Activated T-helper 17 cell treated with anti-CD3 and anti-CD28 coated beads, Interleukin-2, amount 50 U/mL, for 72 hours (primary cell): ENCODE measurements at places on chromosomes 7 and 10.

DNA sequence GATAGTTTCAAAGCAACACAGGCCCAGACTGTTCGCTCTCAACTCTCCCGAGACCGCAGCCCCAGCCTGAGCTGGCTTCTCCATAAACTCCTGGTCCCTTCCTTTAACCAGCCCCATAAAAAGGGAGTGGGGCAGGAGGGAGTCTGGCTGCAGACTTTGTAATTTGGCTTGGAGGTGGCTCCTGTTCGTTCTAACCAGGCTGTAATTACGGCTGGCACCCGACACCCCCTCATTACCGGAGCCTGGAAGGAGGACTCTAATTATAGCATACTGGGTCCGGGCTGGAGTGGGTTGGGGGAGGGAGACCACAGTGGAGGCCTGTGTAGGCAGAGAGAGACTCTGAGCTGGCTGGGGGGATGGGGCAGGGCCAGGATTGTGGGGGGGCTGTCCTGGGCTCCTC, 49.7 kb downstream of the UNC5B start:
- no peak for ATAC-seq

DNA sequence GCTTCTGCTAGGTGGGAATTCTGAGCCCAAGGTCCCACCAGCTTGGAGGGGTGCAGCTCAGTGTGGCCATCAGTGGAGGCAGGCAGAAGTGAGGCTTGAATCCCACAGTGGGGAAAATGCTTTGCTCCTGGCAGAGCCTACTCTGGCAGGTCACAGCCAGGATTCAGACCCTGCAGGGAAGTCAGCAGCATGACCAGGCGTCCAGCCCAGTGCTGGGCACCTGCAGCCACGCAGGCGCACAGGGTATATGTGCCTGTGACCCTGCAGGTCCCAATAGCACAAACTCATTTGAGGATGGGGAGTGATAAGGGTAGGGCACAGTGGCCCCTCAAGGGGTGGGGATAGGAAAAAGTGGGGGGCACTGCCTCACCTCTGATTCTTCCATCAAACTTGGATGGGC, 8.4 kb upstream of the AEBP1 start:
- no peak for ATAC-seq

DNA sequence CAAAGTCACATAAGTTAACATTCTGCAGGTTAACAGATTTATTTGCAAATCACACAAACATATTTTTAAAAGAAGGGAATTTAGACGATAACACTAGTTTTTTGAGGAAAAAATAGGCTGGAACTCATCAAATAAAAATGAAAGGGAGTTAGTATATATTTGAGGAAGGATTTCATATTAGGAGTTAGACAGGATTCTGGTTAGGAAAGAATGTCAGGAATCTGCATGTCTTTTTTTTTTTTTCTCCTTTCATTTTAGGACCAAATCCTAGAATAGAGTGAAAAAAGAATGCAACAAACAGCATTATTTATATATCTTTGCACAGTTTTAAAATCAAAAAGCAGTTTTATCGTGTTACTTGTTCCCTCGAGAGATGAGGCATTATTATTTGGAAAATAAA, 8.9 kb upstream of the TRDMT1 start:
- ATAC-seq, result no peak

DNA sequence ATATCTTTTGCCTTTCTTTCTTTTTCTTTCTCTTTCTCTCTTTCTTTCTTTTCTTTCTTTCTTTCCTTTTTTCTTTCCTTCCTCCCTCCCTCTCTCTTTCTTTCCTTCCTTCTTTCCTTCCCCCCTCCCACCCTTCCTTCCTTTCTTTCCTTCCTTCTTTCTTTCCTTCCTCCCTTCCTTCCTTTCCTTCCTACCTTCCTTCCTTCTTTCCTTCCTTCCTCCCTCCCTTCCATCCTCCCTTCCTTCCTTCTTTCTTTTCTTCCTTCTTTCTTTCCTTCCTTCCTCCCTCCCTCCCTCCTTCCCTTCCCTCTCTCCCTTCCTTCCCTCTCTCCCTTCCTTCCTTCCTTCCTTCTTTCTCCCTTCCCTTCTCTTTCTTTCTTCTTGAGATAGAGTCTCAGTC, 25.5 kb upstream of the CALN1 start:
- ATAC-seq, result no peak

GRCh38 chr7:32936689-32937088, 20.6 kb upstream of the FKBP9 start:
- ATAC-seq, result no peak

- no peak for ATAC-seq
Measured at GRCh38 chr7:30209951-30210350, 74.4 kb upstream of the ZNRF2 start.

GRCh38 chr10:117462816-117463544, 79.6 kb upstream of the EMX2 start:
- ATAC-seq, result no peak

GRCh38 chr7:153385502-153385901, 626.0 kb downstream of the ACTR3B start:
- ATAC-seq, result no peak

- no peak for ATAC-seq
Measured at GRCh38 chr10:9951481-9952257, 1066.0 kb upstream of the CELF2 start.

- no peak for ATAC-seq
Measured at GRCh38 chr7:121334875-121335648, 6.3 kb downstream of the WNT16 start.

GRCh38 chr10:16910793-16911164, 93.6 kb upstream of the RSU1 start:
- no peak for ATAC-seq

GRCh38 chr10:68088740-68089139, 13.7 kb upstream of the HERC4 start:
- ATAC-seq, result peak; percentile 95

DNA sequence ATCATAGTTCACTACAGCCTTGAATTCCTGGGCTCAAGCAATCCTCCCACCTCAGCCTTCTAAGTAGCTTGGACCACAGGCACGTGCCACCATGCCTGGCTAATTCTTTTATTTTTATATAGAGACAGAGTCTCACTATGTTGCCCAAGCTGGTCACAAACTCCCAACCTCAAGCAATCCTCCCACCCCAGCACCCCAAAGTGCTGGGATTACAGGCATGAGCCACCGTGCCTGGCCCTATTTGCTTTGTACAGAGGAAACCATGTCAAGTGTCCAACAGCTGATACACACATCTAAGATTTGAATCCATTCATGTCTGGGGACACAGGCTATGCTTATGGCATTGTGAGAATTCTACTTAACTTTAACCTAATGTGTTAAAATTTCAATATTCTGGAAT, 29.9 kb upstream of the MPP7 start:
- no peak for ATAC-seq

DNA sequence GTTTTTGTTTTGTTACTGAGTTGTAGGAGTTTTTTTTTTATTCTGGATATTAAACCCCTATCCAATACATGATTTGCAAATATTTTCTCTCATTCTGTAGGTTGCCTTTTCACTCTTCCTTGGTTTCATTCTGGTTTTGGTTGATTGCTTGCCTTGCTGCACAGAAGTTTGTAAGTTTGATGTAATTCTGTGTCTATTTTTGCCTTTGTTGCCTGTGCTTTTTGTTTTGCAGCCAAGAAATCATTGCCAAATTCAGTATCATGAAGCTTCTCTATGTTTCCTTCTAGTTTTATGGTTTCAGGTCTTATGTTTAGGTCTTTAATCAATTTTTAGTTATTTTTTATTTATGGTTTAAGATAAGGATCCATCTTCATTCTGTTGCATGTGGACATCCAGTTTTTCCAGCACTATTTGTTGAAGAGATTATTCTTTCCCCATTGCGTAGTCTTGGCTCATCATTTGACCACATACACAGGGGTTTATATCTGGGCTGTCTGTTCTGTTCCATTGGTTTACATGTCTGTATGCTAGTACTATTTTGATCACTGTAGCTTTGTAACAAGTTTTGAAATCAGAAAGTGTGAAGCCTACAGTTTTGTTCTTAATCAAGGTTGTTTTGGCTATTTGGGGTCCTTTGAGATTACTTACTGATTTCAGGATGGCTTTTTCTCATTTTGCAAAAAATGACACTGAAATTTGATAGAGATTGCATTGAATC, 26.4 kb downstream of the BMPR1A start:
- ATAC-seq, result no peak

GRCh38 chr7:148809856-148810255, 74.2 kb downstream of the EZH2 start:
- ATAC-seq, result no peak

DNA sequence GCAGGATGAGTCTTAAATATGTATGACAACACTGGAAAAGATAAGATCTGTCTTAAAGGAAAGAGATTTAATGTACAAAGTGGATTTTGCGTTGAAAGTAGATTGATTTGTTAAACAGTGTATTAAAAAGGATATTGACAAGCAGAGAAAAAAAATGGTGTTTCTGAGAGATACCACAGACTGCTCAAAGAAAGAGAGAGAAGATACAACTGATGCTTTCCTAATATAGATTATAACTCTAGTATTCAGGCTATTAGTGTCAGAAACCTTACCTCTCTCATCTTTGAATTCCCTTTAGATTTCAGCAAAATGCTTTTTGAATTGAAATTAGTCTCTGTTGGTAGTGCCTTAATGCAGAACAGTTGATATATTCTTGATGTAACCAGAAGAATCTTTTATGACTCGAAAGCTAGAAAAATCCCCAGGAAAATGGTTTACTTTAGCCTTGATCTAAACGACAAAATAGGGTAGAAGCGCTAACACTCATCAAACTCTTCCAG, 550.7 kb downstream of the INHBA start:
- no peak for ATAC-seq

- ATAC-seq, result peak; percentile 65
Measured at GRCh38 chr7:65722361-65722792, 150.5 kb upstream of the VKORC1L1 start.

DNA sequence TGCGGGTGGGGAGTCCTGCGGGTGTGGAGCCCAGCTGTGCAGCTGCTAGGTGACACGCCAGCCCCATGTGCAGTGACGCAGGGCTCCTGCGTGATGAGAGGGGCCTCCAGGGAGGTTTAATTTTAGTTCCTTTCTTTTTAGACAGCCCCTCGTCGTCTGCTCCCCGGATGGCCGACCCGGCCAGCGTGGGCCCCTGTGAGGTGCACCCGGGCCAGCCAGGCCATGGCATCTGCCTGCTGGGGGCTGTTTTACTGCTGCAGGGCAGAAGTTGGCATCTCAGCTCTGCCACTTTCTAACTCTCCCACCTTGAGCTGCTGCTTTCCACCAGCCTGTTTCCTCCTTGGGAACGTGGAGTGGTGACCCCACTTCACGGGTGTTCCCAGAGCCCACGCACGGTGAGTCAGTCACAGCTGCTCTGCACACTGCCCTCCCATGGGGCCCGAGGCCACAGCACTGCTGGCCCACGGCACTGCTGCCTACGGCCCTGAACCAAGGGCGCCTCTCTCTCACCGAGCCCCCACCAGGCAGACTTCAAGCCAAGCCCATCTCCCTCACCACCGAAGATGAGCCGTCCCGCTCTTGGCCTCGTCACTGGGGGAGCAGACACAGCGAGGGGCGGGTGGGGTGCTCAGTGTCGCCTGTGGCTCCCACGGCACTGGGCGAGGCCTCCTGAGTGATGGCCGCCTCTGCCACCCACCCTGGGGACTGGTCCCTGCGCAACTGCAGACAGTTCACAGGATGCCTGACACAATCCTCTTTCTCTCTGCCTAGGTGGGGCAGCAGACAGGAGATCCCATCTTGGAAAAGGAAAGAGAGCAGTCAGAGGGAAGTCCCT, 21.3 kb downstream of the CYP2W1 start:
- no peak for ATAC-seq

- ATAC-seq, result no peak
Measured at GRCh38 chr10:107565014-107565413, 400.5 kb upstream of the SORCS1 start.

- ATAC-seq, result no peak
Measured at GRCh38 chr10:69504576-69505250, 53.4 kb downstream of the TSPAN15 start.

DNA sequence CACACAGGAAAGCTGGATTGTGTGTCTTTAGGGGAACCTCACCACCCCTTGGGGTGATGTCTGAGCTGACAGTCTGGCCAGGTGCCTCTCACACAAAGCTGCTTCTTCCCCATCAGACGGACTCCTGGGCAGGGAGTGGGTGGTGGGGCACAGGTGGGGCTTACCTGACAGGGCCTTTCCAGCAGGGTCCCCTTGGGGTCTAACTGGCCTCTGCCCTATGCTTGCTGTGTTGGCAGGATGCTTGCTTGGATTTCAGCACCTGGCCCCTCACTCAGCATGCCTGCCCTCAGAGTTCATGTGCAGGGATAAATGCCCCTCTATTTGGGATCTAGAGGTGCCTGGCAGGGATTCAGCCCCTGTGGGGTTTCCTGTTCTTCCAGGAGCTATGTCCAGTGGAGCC, 496.9 kb upstream of the ZMIZ1 start:
- no peak for ATAC-seq

DNA sequence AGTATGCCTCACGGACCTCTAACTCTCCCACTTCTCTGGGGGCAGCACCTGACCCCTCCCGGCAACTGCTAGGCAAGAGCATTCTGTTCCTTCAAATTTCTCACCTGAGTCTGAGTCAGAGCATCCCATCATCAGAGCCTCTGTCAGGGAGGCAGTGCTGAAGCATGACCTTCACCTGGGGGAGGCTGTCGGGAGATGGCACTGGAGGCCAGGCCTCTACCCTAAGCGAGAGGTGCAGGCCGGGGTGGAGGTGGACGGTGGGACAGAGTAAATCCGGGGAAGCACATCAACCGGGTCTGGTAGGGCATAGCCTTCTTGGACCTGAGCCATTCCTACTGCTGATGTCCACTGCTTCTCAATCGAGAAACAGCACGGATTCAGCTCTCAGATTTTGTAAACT, 90.4 kb downstream of the SPAG6 start:
- ATAC-seq, result no peak

DNA sequence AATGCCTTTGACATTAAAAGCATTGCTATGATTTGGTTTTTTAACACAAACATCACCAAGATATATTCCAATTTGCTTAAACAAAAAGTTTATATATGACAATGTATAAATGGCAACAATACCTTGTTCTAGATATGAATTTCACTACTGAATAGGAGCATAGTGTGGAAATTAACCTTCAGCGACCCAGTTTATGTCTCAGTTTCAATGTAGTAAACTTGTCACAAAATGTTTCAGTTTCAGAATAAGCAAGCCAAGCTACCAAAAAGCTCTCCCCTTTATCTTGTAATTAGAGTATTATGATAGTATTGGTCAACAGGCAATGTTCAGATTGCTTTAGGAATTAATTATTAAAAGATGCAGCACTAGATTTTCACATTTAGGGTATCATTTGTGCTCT, 99.6 kb upstream of the PCDH15 start:
- no peak for ATAC-seq

GRCh38 chr10:79602953-79603352, 7.8 kb upstream of the SFTPA1 start:
- ATAC-seq, result no peak

GRCh38 chr10:113382691-113383090, 170.2 kb upstream of the HABP2 start:
- ATAC-seq, result no peak

GRCh38 chr10:113007343-113007771, 57.3 kb downstream of the TCF7L2 start:
- ATAC-seq, result peak; percentile 91
